Inflammatory macrophage (primary cell): ENCODE measurements at places on chromosomes 7 and 10.
A peak's percentile ranks its signal among the peaks of the same experiment; 100 is the strongest.

GRCh38 chr7:2416063-2416462 is 12.7 kb downstream of the CHST12 start:
- no peak for DNase-seq

DNA sequence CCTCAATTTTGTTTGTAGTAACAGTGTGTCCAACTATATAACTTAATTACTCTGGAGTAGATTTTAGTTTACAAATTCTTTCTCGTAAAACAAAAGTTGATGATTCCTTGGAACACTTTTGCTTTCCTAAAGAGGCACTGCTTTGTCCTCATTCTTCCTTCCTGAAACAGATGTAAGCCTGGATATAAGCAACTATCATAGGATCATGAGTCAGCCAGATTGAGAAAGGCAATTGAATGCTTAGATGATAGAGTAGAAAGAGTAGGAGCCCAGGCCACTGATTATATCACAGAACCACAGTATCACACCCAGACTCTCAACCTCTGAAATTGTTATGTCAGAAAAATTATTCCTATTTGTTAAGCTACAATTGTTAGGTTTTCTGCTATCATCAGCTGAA is 69.9 kb downstream of the TMEM106B start:
- peak; percentile 47 for DNase-seq

- no peak for DNase-seq
Measured at GRCh38 chr10:84184517-84184916, 9.8 kb upstream of the CDHR1 start.

DNA sequence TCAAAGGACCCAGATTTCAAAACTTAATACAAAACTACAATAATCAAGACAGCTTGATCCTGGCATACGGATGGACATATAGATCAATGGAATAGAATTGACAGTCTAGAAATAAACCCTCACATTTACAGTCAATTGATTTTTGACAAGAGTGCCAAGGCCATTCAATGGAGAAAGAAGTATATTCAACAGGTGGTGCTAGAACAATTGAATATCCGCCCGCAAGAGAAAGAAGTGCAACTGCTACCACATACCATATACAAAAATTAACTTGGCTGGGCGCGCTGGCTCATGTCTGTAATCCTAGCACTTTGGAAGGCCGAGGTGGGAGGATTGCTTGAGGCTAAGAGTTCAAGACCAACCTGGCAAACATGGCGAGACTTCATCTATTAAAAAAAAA is 23.2 kb upstream of the CCL24 start:
- no peak for DNase-seq

DNA sequence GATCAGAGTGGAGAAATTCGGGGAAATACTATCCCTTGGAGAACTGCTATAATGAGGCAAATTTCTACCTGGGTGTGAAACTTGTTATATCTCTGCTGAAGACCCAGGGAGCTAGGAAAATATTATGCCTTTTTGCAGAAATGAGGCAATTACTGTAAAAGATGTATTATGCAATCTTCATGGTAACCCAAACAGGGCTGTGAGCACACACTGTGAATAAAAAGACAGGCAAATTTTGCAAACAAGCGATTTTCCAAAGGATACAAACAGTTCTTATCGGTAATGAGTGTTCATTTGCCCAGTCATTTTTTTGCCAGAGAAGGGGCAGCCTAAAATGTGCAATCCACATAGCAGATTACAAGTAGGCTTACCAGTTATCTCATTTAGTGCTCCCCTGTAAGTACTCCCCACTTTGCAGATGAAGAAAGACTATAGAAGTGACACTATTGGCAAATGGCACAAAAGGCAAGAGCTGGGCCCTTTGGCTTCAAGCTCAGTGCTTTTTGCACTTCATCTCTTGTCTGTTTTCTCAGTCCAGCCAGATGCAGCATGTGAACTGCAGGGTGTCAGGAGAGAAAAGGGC is 205.8 kb downstream of the HECW1 start:
- no peak for DNase-seq

- no peak for DNase-seq
Measured at GRCh38 chr7:100400656-100401055, 27.4 kb downstream of the PILRA start.

- DNase-seq, result no peak
Measured at GRCh38 chr7:42340436-42340835, 103.4 kb upstream of the GLI3 start.

GRCh38 chr10:80770239-80770638 is 232.5 kb downstream of the SH2D4B start:
- no peak for DNase-seq

DNA sequence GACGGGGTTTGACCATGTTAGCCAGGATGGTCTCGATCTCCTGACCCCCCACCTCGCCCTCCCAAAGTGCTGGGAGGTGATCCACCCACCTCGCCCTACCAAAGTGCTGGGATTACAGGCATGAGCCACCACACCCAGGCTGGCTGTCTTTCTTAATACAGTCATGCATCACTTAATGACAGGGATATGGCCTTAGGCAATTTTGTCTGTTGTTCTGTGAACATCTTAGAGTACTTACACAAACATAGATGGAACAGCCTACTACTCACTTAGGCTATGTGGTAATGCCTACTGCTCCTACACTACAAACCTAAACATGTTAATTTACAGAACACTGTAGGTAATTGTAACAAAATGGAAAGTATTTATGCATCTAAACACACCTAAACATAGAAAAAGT is 106.6 kb upstream of the KCNMA1 start:
- DNase-seq, result no peak
